ENCODE measurements at places on chromosomes 7 and 10. TPM values are rescaled to one million over a fixed set of nuclear protein-coding genes. Genes with fewer than 3 reads are reported as not detected.

The STEAP1 gene
- 22.2 TPM for polyA plus RNA-seq

The FKBP6 gene
- polyA plus RNA-seq: 0.09 TPM

- peaks cover 31% of the 10 kb centered on the region for H3K4me1 ChIP-seq
- H3K27me3 ChIP-seq: no peaks in the 10 kb centered on the region
- no peak for DNase-seq
- peak overlapping the region; percentile 53 for H3K4me3 ChIP-seq
- H3K27ac ChIP-seq: no peak overlapping the region
Measured at GRCh38 chr7:148975896-148976295, 52.4 kb downstream of the PDIA4 start.

DNA sequence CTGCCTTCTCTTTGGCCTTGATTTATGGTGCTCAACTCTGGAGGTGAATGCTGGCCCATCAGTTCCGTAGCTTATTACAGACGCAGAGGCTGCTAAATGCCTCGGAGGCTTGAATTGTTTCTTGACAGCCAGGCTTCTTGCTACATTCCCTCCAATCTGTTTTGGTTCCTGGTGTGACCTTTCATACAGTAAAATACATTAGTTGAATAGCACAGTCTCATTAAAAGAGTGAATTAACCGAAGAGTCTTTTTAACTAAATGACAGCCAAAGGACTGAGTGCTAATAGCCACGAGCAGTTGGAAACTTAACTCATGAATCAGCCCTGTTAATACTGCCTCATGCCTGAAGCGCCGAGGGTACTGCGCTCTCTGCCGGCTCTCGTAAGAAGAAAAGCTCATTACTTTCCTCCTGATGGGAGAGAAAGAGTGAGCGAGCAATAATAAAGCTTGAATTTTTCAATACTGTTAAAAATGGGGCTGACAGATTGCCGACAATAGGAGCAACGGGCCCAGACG lies 236.4 kb upstream of the GPR26 start:
- peaks cover 17% of the 10 kb centered on the region for H3K27me3 ChIP-seq
- no peaks in the 10 kb centered on the region for H3K36me3 ChIP-seq
- DNase-seq: no peak

- no peaks in the 10 kb centered on the region for H3K27me3 ChIP-seq
- DNase-seq: no peak
- H3K4me3 ChIP-seq: no peak overlapping the region
- H3K36me3 ChIP-seq: no peaks in the 10 kb centered on the region
- peaks cover 10% of the 10 kb centered on the region for H3K4me1 ChIP-seq
- no peak overlapping the region for H3K27ac ChIP-seq
Measured at GRCh38 chr7:16846601-16847165, 35.1 kb downstream of the AGR3 start.
